ENCODE measurements at places on chromosomes 2 and 18.

- no peak for DNase-seq
Observed at GRCh38 chr2:113724010-113724409, 32.4 kb downstream of the SLC35F5 start.

- DNase-seq, result no peak
Observed at GRCh38 chr2:238042090-238042489, 18.7 kb upstream of the SCLY start.

- peak; percentile 8 for DNase-seq
Observed at GRCh38 chr2:58131191-58132011, 84.8 kb downstream of the VRK2 start.

GRCh38 chr2:234747833-234748559 lies 203.8 kb upstream of the SH3BP4 start:
- no peak for DNase-seq
